ENCODE measurements at places on chromosomes 11 and 22. TPM values are rescaled to one million over a fixed set of nuclear protein-coding genes. Genes with fewer than 3 reads are reported as not detected.

GRCh38 chr22:25911243-25911972 is 169.4 kb downstream of the MYO18B start:
- DNase-seq, result no peak

- DNase-seq, result peak; percentile 52
These were observed 24.0 kb downstream of the SLC43A1 start for GRCh38 chr11:57491371-57492061.

DNA sequence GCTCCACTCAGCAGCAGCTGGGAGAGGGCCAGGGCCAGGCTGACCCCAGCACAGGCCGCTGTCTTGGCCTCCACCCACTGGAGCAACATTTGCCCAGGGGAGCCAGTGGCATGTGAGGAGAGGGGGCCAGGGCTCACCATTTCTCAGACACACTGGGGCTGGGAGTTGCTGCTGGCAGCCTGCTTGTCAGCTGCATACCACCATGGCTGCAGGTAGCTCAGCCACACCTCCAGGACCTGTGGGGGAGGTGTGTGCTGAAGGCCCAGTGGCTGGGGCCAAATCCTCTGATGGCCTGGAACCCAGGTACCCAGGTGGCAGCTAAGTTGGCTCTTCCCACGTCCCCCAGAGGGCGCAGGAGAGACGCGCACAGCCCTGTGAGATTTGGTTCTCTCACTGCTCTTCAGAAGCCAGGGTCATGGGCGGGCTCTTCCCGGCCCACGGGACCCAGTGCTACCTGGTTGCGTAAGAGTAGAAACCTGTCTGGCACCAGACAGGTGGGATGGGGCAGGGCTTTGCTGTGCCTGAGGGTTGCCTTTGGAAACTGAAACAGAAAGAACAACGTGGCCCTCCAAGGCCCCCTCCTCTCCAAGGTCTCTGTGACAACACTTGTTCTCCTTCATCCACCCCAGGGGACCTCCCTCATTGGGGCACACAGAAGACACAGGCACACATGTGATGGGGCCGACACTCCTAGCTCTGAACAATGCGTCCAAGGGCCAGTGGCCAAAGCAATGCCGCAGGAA is 98.8 kb downstream of the MED15 start:
- peak; percentile 73 for DNase-seq

DNA sequence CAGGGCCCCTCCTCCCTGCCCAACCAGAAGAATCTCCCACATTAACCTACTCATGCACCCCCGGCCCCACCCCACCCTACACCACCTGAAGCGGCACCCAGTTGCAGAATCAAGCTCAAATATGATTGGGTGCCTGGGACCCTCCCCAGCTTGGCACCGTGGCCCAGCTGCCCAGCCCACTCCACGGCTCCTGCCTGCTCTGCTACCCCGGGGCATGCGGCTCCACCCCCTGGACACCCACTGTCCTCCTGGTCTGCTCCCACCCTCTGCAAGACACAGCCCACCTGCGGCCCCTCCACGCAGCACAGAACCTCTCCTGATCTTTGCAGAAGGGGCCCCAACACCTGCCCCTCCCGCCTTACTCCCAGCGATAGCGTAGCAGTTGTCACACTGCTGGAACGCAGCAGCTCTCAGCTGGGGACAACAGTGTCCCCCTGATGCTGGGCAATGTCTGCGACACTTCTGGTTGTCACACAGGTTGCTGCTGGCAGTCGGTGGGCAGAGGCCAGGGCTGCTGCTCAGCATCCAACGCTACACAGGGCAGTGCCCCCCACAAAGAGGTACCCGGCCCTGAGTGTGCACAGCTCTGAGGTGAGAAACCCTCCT is 32.0 kb upstream of the TESMIN start:
- no peak for DNase-seq

DNA sequence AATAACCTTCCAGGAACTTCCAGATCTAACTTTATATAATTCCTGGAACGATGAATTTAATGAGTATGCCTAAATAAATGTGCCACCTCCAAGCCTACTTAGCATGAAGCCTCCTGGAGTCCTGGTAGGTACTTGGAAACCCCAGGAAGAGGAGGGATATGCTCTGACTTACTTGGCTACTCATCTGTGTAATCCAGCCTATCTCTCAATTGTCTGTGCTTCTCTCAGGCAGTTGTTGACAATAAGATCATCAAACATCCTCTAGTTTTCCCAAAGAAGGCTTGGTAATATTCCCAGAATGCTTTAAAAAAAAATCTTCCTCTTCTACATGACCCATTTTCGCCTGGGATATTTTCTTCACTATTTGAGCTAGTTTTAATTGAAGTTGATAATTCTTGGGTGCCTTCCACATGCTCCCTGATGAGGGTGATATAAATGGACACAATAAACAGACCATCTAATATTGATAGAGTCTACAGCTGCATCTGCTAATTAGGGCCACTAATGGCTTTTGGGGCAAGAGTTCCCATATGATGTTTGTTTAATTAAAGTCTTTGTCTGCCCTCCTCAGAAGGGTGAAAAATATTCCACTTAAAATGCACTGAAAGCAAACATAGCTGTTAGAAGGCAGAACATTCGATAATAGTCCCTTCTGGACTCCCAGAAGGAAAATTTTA is 75.5 kb upstream of the RAB38 start:
- no peak for DNase-seq

- no peak for DNase-seq
These were observed 8.1 kb downstream of the OR5A2 start for GRCh38 chr11:59418156-59418555.

- no peak for DNase-seq
These were observed 8.2 kb downstream of the FGF19 start for GRCh38 chr11:69695581-69695980.

DNA sequence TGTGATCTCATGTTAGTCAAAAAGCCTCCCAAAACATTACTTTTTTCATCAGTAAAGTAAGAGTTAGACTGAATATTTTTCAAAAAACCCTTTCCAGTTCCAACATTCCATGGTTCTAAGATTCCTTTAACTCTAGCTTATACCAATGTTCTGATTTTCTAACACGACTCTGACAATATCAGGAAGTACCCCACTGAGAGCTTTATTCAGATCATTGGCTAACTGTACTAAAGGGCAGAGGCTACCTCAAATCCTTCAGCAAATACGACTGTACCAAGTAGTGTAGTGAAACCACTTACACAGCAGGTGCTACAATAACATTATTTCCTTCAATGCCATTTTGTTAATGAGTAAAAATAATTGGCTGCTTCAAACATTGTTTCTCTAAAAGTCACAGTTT is 213.4 kb upstream of the PITPNB start:
- no peak for DNase-seq

DNA sequence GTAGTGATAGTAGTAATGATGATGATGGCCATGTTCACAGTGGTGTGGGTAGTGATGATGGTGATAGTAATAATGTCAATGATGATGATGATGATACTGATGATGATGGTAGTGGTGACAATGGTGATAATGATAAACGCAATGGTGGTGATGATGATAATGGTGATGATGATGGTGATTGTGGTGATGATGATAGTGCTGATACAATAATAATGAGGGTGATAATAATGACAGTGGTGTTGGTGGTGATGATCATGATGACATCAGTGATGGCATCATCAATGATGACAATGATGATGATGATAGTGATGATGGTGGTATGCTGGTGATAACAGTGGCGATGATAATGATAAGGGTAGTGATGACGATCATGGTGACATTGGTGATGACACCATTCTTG is 92.3 kb downstream of the MPPED1 start:
- DNase-seq, result no peak

- no peak for DNase-seq
These were observed 9.3 kb downstream of the RBM14 start for GRCh38 chr11:66625752-66626149.

DNA sequence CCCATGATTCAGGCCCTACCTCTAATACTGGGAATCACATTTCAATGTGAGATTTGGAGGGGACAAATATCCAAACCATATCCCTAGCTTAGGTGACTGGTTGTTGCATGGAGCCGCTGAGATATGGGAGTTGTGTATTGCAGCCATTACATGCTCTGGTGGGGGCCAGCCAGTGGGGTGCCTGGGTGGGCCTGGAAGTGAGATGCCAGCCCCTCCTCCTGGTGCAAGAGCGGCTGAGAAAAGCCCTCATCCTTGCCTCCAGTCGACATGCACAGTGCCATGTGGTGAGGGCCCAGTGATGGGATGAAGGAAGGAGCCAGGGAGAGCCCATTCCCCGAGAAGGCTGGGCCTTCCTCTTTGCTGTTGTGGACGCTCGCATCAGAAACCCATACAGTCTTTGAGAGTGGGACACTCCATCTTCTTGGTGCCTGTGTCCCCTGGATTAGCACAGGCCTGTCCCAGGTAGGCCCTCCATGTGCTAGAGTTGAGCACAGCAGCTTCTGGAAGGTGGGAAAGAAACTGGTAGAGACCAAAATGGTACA is 1043.0 kb downstream of the TBC1D22A start:
- DNase-seq, result no peak

DNA sequence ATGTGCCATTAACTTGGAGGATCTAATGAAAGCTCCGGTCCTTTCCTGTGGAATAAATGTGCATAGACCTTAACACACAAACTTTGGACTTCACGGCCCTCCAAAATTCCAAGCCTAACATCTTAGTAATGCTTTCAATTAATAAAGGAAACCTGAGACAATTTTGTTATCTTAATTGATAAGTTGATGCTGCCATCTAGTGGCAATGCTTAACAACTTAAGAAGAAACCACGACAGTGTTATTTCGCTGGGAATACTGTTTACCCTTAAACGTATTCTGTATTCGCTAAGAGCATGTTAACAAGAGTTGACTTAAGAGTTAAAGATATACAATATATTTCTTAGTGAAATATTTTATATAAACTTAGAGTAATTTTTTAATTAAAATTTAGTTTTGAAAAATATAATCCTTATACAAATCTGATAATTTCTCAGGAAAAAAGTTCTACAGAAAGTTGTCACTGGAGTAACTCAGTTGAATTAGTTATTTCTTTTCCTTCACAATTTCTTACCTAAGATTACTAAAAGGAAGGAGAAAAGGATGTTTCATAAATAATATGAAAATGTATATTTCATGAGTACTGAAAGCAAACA is 35.0 kb upstream of the OR9G4 start:
- peak; percentile 5 for DNase-seq

DNA sequence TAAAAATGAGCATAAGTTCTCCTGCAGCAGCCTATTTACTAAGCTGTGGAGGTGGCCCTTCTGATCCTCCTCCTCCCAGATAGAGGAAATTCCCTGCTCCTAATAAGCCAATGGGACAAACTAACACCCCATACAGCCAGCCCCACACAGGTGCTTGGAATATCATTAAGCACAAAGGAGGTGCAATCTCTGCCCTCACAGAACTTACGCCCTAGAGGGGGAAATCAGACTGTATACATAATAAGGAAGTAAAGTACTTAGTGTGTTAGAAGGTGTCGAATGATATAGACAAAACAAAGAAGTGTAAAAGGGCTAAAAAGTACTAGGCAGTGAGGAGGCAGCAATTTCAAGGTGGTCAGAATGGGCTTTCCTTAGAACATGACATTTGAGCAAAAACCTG is 5.8 kb downstream of the MS4A12 start:
- DNase-seq, result no peak

GRCh38 chr11:61889831-61890230 is 1.5 kb downstream of the FADS3 start:
- DNase-seq, result no peak

DNA sequence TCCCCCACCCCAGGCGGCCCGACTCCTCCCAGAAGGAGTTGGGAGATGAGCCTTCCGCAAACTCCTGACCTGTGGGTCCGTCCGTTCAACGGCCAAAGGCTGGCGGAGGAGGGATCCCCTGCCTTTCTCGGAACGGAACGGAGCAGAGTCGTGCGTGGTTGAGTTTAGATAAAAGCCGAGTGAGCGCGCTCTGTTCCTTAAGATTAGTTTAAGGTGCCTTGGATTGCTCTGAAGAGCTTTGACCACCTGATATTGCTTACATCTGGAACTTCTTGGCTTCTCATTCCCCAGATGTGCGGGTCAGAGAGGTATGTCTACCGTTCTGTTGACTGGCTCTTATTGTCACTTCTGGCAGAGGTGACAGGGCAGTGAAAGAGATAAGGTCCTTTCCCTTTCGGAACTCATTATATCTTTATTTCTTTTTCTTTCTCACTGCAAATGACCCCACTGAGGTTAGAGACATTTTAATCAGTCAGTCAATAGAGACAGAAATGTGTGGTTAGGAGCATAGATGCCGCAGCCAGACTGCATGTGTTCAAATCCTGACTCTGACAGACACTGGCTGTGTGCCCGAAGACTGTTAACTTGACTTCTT is at the start of gene TRIM6:
TRIM6 (plus strand) TSS at position 31 of the 595 bp plus-strand sequence; CDS start at position 292, 261 bp downstream.
- peak; percentile 47 for DNase-seq

GRCh38 chr11:10436224-10436623 is 18.8 kb upstream of the AMPD3 start:
- DNase-seq, result no peak

DNA sequence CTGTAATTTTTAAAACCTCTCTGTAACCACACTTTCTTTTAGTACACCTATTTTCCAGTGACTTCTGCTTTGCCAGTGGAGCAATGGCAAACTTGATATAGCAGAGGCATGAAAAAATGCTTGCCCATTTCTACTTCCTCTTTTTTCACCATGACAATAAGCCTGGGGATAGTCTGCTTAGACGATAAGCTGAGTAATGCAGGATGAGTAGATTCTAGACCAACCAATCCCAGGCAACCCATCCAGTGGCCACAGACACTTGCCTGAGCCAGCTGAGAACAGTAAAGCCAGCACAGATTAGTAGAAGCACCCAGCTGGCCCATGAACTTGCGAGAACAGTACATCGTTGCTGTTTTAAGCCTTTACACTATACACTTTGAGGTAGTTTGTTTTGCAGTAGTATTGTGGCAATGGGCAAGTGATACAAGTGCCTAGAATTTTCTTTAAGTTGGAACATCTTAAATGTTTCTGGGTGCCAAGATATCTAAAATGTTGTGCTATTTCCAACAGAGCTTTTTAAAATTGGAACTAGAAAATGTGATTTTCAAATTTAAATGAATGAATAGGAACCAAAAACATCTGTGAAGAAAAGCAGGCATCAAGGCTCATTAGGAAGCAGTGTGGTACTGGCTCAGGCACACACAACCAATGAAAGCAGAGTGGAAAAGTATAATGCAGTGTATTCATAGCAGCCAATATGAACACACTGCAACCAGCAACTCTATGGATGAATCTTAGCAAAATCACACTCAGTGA is 37.7 kb downstream of the DDI1 start:
- DNase-seq, result no peak

GRCh38 chr11:30585892-30586250 is 282 bp downstream of the MPPED2 start:
- peak; percentile 15 for DNase-seq

DNA sequence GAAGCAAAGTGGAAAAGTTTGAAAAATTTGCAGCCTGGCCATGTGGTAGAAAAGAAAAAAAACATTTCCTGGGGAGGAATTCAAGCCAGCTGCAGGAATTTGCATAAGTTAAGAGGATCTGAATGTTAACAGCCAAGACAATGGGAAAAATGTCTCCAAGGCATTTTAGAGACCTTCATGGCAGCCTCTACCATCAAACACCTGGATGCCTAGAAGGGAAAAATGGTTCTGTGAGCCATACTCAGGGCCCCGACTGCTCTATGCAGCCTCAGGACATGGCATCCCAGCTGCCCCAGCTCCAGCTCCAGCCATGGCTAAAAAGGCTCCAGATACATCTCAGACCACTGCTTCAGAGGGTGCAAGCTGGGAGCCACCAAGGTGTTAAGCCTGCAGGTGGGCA is 149.1 kb upstream of the SOX6 start:
- DNase-seq, result no peak

APOA4 gene
- total RNA-seq, result not detected

TMEM45B gene
- total RNA-seq, result not detected

DDI1 gene
- not detected for total RNA-seq

NXPE2 gene
- total RNA-seq, result not detected

TRPM5 gene
- total RNA-seq, result not detected

CEP126 gene
- 0.92 TPM for total RNA-seq

SGSM1 gene
- not detected for total RNA-seq

TIRAP gene
- 3.7 TPM for total RNA-seq

KRTAP5-10 gene
- total RNA-seq, result not detected

C11orf86 gene
- total RNA-seq, result not detected
